ENCODE measurements at places on chromosomes 12 and 14. TPM values are rescaled to one million over a fixed set of nuclear protein-coding genes. Genes with fewer than 3 reads are reported as not detected.

FNTB gene
- total RNA-seq: 7.5 TPM

NXPH4 gene
- total RNA-seq: 1.2 TPM

PAPLN gene
- 2.9 TPM for total RNA-seq

GRCh38 chr12:115398311-115398781, 714.4 kb upstream of the TBX3 start:
- H3K36me3 ChIP-seq: no peaks in the 10 kb centered on the region
- no peak for DNase-seq
- H3K4me1 ChIP-seq: no peaks in the 10 kb centered on the region
- no peak overlapping the region for H3K27ac ChIP-seq
- H3K27me3 ChIP-seq: no peaks in the 10 kb centered on the region

TMTC1 gene
- 2.7 TPM for total RNA-seq

DNA sequence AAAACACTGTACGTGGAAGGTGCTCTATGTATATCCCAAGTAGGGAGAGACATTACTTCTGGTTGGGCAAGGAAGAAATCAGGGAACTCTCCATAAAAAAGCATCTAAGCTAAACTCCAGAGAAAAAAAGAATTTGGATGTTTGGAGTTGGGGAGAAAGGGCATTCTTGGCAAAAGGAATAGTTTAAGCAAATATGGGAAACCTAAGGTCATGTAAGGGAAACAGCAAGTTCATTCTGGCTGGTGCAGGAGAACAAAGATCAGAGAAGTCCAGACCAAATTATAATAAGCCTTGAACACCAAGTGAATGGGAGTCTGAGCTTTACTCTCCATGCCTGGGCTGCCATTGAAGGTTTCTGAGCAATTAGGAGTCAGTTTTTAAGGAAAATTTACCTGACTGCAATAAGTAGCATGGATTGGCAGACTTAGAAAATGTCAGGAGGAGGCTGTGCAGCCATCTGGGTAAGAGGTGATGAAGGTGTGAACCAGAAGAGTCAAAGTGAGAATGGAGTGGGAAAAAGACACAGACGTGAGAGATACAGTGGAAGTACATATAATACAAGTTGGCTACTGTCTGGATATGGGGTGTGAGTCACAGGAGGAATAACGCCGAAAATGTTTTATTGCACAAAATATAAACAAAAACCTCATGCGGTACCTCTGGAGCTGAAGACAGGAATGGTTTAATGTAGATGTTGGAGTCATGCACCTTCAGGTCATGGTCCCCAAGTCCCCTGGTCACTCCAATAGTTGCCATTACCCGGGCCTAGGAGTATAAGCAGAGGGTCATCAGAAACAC, 222.6 kb downstream of the MON2 start:
- H3K27ac ChIP-seq: no peak overlapping the region
- H3K4me3 ChIP-seq: no peak overlapping the region
- no peaks in the 10 kb centered on the region for H3K4me1 ChIP-seq
- DNase-seq: no peak
- no peaks in the 10 kb centered on the region for H3K36me3 ChIP-seq

INSM2 gene
- not detected for total RNA-seq

DNA sequence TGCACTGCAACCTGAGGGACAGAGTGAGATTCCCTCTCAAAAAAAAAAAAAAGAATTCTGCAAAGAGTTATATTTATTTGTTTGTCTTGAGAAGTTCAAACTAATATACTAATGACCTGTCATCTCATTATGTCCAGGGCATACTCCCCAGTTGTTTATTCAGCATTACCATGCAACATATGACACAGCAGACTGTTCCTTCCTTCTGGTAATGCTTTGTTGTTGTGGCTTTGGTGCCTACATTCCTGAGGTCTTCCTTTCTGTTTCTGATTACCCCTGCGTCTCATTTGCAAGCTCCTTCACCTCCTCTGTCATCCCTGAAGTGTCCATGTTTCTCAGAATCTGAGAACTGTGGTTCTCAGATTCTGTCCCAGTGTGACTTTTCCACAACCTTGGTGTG, 55.3 kb downstream of the DERA start:
- no peak for DNase-seq
- H3K27me3 ChIP-seq: no peaks in the 10 kb centered on the region
- H3K36me3 ChIP-seq: peaks cover 16% of the 10 kb centered on the region
- H3K4me1 ChIP-seq: no peaks in the 10 kb centered on the region
- no peak overlapping the region for H3K4me3 ChIP-seq

- H3K27me3 ChIP-seq: no peaks in the 10 kb centered on the region
- H3K4me1 ChIP-seq: no peaks in the 10 kb centered on the region
- H3K4me3 ChIP-seq: no peak overlapping the region
- no peak for DNase-seq
- no peaks in the 10 kb centered on the region for H3K36me3 ChIP-seq
- H3K27ac ChIP-seq: no peak overlapping the region
Observed at GRCh38 chr12:121873216-121873569, 14.5 kb upstream of the HPD start.

Measured in pancreas (tissue), 10 donors.